ENCODE measurements at places on chromosomes 1 and 21. TPM values are rescaled to one million over a fixed set of nuclear protein-coding genes. Genes with fewer than 3 reads are reported as not detected.

DNA sequence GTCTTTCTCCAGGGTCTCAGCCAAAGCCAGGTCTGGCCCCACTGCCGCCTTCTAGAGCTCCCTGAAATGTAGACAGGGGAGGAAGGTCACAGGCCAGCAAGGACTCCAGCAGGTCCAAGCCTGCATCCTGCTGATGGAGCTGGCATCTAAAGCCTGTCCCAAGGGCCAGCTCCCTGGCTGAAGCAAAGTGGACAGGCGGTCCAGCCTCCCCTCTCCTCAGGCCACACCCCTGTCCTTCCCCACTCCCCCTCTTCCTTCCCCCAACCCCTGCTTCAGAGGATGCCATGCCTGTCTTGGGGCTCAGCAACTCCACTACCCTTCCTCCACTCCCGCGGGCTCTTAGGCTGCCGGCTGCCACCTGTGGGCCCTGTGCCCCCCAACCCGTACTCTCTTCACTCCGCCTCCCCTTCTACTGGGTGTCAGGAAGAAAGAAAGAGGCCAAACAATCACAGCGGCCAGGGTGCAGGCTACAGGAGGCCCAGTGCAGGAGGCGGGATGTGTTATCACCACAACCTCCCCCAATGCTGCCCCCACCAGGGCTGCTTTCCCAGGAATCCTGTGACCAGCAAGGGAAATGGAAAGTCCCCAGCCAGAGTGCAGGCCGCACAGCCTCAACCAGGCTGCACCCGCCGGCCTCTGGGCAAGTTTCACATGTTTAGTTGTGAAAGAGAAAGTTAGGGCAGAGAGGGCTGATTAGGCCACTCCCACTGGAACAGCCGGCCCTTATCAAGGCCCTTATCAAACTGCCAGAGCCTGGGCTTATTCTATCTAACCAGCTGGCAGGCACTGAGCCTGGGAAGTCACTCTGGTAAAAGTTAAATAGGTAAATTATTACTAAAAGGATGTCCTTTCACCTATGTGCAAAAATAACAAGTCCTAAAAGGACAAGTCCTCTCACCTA is 34.1 kb downstream of the ACOT7 start:
- peak; percentile 89 for DNase-seq

GRCh38 chr1:48214820-48215219 is 7.7 kb upstream of the SLC5A9 start:
- no peak for DNase-seq

GRCh38 chr1:228748431-228748830 is 13.2 kb downstream of the RHOU start:
- no peak for DNase-seq

DNA sequence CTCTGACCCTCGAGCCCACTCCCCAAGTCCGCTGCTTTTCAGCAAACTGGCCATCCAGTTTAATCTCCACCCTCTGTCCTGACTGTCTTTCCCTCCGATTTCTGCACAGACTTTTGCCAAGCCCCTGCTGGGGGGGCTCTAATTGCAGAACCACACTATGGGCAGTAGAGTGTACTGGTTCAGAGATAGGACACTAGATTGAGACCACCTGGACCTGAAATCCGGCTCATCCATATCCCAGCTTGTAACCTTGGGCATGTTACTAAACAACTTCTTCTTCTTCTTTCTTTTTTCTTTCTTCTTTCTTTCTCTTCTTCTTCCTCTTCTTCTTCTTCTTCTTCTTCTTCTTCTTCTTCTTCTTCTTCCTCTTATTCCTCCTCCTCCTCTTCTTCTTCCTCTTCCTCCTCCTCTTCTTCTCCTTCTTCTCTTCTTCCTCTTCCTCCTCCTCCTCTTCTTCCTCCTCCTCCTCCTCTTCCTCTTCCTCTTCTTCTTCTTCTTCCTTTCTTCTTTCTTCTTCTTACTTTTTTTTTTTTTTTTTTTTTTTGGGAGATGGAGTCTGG is 7.7 kb downstream of the LRRC71 start:
- DNase-seq = no peak

DNA sequence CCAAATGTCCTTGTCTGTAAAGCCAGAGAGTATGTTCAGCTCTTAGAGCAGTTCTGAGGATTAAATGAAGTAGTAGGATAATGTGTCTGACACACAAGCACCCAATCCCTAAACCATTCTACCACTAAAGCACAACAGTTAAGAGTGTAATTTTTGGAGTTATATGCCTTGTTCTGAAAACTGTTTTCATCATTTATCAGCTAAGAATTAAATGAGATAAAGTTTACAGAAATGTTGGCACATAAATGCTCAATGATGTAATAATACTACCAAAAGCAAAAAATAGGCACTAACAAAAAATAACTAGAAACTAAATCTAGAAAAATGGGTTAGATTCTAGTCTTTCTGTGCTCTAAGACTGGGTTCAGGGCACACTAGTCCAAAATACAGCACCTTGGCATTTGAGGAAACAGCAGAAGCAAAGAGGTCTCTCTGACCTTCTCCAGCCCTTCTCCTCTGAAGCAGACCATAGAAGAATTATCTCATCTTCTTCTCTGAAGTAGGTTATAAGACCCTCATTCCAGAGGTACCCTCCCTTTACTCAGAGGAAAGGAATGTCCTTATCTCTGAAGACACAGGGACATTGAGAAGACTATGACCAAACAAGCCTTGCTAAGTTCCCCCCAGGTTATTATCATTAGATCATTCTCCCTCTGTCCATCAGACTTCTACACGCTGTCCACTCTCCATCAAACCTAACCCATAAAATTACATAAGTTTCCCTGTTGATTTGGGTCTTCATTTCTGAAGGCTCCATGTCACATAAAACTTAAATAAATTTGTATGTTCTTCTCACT is 20.6 kb downstream of the ABL2 start:
- DNase-seq = no peak

DNA sequence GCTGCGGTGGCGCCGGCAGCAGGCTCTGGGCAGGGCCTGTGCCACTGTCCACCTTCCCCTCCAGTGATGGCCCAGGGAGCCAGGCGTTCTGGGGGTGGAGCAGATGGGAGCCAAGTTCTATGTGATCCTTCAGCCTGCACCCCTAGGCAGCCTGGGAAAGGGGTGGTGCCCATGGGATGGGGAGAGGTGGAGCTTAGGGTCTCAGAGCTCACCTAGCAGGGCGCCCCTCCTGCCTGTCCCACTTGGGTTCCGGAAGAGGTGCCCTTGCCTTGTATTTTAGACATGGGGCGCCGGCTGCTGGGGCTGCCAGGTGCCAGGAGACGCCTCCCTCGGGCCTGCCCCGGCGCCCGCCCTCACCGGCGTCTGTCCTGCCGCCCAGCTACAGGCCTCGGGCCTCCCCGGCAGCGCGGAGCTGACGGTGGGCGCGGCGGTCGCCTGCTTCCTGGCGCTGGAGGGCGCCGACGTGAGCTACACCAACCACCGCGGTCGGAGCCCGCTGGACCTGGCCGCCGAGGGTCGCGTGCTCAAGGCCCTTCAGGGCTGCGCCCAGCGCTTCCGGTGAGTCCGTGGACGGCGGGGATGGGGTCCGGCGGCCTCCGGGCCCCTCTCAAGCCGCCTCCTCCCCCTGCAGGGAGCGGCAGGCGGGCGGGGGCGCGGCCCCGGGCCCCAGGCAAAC is 3.1 kb upstream of the MMP23B start:
- DNase-seq = peak; percentile 90

GRCh38 chr1:115078708-115079107 is 10.6 kb downstream of the TSPAN2 start:
- no peak for DNase-seq

The TCEA3 gene
- total RNA-seq = 18.6 TPM
